ENCODE measurements at places on chromosomes 1 and 21.

GRCh38 chr1:230704830-230705229 lies 9.1 kb downstream of the AGT start:
- no peak for DNase-seq

DNA sequence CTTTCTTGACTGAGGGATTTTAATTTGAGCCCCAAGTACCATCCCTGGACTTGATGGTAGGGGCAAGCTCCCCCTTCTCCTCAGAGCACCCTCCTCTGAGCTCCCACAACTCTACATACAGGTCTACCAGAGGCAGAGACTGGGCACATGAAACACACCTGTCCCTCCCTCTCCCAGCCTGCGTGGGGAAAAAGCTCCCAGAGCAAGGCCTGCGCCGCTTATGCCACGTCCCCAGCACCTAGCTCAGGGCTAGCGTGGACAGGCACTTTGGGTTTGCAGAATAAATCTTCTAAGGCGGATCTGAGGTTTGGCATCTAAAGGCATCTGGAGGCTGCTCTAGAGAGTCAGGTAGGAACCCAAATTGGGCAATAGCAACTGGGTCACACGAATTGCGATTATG lies 7.5 kb upstream of the KNCN start:
- no peak for DNase-seq

DNA sequence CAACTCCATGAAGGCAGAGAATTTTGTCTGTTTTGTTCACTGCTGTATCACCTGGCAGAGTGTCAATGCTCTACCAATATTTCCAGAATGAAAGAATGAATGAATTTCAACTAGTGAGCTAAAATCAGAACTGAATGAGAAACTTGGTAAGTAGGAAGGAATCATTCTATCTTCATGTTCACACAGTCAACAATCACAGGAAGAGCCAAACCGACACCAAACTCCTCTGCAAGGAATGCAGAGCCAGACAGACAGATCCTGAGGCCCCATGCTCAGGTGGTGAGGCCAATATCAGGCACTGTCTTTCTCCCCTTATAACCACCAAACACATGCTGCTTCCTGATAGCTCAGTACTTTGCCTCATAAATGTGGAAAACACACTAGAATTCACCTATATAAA lies 139.1 kb downstream of the SLC45A1 start:
- DNase-seq: no peak

GRCh38 chr1:74637296-74637695 lies 36.3 kb downstream of the ERICH3 start:
- DNase-seq: no peak

GRCh38 chr1:98002288-98002687 lies 81.5 kb upstream of the DPYD start:
- no peak for DNase-seq

- DNase-seq: no peak
Measured at GRCh38 chr1:118828038-118828437, 160.1 kb downstream of the TBX15 start.

DNA sequence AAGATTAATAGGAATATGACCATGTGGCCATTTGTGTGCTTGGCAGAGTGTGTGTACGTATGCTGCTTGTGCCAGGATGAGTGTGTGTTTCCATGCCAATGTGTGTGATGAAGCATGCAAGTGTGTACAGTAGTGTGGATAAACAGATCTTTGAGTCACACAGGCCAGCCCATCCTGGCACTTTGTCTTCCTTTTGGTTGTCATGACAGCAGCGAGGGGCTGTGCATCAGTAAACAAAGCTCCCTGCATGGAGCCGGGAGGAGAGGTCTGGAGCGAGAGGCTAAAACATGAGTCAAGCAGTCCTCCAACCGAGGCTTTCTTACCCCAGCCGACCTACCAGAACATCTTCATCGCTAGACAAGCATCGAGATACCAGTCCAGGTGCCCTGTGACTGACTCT lies 221.2 kb downstream of the CACNA1E start:
- DNase-seq: no peak

DNA sequence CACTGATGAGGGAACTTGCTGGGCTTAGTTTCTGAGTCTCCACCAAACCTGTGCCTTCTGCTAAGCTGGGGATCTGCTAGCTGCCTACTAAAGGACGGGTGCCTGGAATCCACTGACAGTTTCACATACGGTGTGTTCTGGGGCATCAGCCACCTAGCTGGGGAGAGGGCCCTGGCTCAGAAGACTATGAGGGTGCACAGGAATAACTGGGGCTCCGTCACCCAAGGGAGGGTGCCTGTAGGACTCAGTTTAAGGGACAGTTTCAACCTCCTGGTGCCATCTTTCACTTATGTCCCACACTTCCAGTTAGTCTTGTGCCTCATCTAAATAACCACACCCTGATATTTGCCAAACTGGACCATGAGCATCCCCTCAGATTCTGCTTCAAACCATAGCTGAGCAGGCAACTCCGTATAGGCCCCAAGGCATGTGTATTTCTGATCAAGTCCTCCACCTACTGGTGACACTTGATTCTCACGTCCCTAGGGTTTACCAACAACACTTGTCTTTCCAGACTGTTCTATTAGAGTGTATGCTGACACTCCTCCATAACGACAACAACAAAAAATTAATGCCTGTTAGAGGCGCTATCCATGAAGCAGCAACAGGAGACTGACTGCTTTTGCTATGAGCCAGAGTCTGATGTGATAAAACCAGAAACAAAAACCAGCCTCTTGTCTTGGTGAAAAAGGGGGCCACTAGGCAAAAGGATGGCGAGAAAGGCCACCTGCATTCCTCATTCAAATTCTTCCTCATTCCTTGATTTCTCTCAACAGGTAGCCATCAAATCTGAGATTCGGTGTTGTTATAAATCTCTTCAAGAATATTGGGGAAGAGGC lies 55.0 kb upstream of the PAXBP1 start:
- DNase-seq: no peak

DNA sequence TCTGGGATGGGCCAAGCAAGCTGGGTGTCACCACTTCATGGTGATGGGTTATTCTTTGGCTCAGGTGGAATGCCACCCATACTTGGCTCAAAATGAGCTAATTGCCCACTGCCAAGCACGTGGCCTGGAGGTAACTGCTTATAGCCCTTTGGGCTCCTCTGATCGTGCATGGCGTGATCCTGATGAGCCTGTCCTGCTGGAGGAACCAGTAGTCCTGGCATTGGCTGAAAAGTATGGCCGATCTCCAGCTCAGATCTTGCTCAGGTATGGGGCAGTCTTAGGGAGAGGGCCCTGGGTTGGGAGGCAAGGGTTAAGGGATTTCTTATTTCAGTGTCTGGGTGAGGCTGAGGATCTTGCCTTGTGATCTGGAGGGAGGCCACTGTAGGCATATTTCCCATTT lies 15.4 kb upstream of the NASP start:
- no peak for DNase-seq

DNA sequence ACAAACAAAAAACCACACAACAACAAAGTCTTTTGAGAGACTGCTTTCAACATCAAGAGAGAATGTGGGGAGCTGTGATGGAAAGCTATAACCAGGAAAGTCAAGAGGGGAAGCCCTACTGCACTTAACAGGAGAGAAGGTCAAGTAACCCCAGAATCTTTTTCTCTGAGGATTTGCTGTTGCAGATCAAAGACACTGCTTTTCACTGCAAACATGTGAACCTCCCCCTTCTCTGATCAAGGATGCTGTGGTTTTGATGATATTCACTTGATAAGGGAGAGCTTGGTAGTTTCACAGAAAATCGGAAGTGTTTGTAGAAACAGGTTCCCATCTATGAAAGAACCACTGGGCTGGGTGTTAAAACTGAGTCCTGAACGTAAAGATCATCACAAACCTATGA lies 4.8 kb downstream of the ETV3 start:
- no peak for DNase-seq

GRCh38 chr1:25848531-25848930 lies 10.7 kb downstream of the AUNIP start:
- no peak for DNase-seq

GRCh38 chr1:149884433-149885338 lies 14.7 kb upstream of the BOLA1 start:
- DNase-seq: no peak

- DNase-seq: no peak
Measured at GRCh38 chr1:232837087-232837486, 31.9 kb downstream of the MAP10 start.

DNA sequence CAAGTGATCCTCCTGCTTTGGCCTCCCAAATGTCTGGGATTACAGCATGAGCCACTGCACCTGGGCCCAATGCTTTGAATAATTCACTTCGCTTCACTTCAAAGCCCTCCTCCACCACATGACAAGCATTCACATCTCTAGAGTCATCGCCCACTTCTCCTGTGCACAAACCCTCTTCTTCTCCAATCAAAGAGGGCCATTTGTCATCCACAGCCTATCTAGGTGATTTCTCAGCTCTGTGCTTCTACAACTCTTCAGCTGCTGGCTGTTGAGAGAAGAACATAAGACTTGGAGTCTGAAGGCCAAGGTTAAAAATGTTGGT lies 20.1 kb upstream of the PSMB2 start:
- no peak for DNase-seq

GRCh38 chr1:103514920-103515503 lies 10.5 kb upstream of the RNPC3 start:
- no peak for DNase-seq
